Bronchial epithelial cell (primary cell): ENCODE measurements at places on chromosomes 3 and 15. TPM values are rescaled to one million over a fixed set of nuclear protein-coding genes. Genes with fewer than 3 reads are reported as not detected.

DNA sequence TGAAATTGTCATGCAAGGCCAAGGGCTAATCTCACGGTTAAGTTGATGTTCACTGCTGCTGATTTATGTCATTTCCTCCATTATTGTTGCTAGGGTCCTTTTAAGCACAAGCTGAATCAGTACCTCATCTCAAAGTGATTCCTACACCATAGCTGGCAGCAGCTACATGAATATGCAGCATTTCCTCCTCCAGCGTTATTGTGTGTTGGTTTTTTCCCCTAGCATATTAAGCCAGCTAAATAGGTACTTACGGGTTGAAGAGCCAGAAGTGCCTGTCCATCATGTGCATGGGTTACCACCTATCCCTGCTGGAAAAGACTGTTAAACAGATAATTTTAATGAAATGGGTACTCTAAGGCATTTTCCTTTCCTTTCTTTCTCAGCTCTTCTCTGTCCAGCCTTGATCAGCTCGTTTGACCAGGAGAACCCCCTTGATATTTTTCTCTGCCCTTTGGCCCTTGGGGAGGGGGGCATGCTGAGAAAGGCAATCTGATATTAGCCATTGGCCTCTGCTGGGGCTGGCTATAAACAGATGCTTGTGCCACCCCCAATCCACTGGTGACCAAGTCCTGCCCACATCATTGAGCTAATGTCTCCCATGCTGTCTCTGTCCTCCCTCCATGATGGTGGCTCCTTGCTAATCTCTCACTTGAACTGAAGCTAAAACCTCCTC lies 115.6 kb upstream of the PLXNA1 start:
- DNase-seq, result no peak

DNA sequence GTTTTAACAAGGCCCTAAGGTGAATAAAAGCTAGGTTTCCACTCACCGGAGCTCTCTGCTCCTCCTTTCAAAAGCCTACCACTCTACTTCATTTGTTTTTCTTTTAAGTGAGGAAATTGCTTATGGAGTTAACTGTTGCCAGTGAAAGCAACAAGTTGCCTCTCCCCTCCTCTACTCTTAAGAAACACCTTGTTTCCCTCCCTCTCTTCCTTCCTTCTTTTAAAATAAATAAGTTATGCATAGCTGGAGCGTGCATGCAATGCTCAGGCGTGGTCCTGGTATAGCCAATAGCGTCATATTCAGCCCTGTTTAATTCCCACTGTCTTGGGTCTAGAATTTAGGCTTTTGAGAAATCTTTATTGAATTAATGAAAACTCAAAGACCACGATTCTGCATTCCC lies 101.1 kb upstream of the IGF1R start:
- DNase-seq, result no peak

DNA sequence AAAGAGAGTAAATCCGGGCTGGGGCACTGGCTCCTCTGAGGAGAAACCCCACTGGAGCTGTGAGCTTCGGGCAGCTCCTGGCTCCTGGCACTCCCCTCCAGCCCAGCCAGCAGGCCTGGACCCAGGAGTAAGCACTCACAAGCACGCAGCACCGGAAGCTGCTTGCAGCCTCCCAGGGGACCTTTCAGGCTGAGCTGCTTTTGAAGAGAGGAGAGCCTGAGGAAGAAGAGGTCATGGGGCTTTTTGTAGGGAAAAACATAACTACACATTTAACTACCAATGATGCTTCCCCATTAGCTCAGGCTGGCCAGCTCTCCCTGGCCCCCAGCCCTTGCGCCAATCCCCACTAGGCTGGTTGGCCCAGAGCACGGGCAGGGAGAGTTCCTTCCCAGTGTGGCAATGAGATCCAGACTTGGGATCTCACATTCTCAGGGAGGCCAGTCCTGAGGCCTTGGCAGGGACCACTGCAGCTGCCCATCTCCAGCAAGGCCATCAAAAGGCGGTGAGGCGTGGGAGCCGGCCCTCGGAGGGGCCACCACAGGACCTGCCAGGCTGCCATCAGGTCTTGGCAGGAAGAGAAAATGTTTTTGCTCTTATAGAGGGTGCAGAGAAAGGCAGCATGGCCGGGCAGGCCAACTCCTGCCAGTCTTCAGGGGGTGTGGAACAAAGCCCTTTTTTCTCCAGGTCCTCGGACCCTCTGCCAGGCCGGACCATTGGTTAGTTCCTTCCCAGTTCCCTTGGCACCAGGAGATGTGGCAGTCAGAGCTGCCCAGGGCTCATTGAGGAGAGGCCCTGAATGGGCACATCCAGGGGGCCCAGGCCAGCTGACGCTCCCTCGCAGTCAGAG lies 41.5 kb upstream of the MFGE8 start:
- no peak for DNase-seq

DNA sequence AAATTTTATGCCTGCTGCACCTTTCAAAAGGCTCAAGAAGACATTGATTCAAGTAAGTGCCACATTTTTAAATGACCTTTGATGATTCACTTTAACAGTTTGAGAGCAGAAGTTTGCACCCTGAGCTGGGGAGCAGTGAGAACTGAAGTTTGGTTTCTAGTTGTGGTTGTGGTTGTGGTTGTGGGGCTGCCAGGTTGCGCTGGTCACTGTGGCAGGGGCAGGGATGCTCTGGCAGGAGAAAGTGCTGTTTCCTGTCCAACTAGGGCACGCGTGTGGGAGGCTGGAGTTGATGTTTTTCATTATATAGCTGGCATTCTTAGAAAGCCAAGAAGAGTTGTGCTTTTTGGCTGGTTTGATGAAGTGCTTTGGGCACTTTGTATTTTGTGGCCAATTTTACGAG lies 339.7 kb upstream of the NR2F2 start:
- DNase-seq, result no peak

Gene PLSCR4
- total RNA-seq, result under 0.01 and 0.26 TPM in 2 replicates

DNA sequence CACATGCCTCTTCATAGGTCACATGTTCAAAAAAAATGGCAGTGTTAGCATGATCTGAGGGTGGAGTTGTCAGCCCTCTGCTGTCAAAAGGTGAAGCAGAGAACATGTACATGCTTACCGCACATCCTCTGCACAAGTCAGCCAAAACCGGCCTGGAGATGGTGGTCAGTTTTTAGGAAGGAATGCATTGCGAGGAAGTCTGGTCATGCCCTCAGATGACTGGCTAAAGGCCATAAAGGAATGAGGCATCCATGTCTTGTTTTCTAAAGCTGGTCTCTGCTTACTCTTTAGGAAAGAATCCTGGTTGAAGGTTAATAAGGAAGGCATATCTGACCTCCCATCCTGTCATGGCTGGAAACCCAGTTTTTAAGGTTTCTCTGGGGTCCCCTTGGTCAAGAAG lies 292.0 kb upstream of the CCDC54 start:
- no peak for DNase-seq

GRCh38 chr3:138468886-138469285 lies 34.5 kb downstream of the ESYT3 start:
- DNase-seq, result no peak

Gene KLF15
- total RNA-seq, result 0.26 and 3.4 TPM in 2 replicates

DNA sequence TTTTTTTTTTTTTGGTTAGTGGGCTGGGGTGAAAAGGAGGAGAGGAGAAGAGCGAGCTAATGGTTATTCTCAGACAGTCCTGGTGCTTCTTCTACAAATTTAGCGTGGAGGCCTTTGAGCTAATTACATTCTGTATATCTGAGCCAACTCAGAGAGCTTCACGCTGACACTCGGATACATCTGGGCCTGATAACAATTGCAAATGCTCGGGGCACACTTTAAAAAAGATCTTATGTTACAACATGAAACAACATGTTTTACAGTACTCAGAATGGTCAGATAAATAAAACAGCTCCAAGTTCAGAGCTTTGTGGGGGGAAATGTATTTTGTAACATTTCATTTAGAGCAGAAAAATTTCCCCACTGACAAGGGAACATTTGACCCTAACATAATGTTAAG lies 966.9 kb upstream of the NR2F2 start:
- DNase-seq, result peak; percentile 8

GRCh38 chr3:127304121-127304744 lies 16.4 kb upstream of the PRR20G start:
- peak; percentile 82 for DNase-seq

Gene MYO9A
- total RNA-seq, result 29.7 and 41.6 TPM in 2 replicates

DNA sequence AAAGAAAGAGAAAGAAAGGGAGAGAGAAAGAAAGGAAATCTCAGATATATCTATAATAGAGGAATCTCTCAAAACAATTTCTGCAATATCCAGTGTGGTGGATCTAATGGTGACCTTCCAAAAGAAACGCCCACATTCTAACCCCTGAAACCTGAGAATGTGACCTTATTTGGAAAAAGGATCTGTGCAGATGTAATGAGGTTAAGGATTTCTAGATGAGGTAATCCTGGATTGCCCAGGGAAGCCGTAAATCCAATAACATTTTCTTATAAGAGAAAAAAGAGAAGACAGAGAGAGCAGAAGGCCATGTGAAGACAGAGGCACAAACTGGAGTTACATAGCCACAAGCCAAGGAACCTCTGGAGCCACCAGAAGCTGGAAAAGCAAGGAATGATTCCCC lies 307.6 kb downstream of the ZBTB20 start:
- no peak for DNase-seq

DNA sequence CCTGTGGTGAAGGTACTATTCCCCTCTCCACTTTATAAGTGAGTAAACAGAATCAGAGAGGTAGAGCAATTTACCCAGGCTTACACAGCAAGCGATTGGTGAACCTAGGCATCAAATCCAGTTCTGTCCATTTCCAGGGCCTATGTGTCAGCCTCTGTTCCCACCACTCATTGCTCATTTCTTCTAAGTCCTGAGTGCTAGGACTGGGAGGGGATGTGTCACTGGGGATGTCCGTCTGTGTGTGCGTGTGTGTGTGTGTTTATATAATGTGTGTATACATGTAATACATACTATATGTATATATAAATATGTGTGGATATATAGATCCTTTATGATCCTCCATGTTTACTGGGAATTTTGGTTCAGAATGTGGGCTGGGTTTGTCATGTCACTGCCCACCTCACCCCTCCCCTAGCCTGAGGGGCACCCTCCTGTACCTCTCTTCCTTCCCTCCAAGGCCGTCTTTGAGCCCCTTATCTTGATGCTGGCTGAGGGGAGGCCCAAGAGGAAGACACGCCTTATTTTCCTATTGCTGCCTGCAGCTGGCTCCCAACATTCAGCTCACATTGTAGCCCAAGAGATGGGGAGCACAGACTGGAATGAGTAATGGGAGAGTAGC lies 2.1 kb downstream of the TMEM43 start:
- no peak for DNase-seq

DNA sequence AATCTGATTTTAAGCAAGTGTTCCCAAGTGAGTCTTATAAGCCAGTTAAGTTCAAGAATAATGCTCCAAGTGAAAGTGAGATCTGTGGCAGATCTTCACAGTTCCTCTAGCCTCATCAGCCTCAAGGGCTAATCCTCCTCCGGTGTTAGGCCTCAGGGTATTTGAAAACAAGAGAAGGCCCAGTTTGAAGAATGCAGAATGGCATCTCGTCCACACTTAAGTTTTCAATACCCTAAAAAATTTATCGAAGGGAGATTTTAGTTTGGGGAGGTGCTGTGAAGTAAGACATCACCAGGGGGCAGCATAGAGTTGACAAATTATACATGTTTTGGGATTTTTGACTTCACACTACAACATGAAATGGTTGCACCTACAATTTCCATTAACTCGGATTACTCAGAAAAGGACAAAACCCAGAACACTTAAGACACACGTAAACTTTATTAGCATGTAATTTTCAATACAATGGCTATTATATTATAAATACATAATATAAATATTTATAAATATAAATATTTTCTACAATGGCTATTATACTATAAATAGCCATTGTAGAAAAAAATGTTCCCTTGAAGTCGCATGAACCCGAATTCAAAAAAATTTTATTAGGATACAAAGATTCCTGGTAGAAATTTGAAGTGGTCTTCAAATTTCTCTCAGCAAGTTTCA lies 2.3 kb upstream of the TMEM266 start:
- peak; percentile 47 for DNase-seq

GRCh38 chr15:56778761-56779160 lies 45.5 kb upstream of the ZNF280D start:
- no peak for DNase-seq
